ENCODE measurements at places on chromosomes 16 and 17. TPM values are rescaled to one million over a fixed set of nuclear protein-coding genes. Genes with fewer than 3 reads are reported as not detected.

GRCh38 chr16:49472598-49472997 lies 99.0 kb downstream of the C16orf78 start:
- no peak for DNase-seq

DNA sequence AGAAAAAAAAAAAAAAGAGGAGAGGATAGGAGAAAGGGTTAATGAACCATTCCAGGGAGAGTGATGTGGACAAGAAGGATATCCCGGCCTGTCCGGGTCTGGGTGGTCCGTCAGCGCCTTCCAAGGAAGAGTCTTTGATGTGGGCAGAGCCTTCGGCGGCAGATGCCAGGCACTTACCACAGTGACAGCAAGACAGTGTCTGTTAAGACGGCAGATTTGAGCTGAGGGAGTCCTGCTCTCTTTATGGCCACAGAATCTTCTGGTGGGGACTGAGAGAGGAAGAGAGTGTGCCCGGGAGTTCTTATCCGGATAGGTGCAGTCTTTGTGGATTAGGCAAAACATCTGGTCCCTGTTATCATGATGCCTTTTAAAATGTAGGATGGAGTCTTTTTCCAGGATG lies 95.2 kb downstream of the ZDHHC7 start:
- DNase-seq = no peak

GRCh38 chr16:89366561-89367537 lies 123.5 kb downstream of the ANKRD11 start:
- DNase-seq = no peak

- DNase-seq = no peak
Measured at GRCh38 chr16:8585857-8586256, 4.5 kb downstream of the TMEM114 start.

Gene TMEM88
- 0.65 TPM for total RNA-seq

GRCh38 chr17:45951941-45952340 lies 47.1 kb upstream of the STH start:
- no peak for DNase-seq

GRCh38 chr16:10219742-10220141 lies 37.5 kb upstream of the GRIN2A start:
- no peak for DNase-seq

GRCh38 chr17:64135000-64135399 lies 5.1 kb upstream of the ERN1 start:
- no peak for DNase-seq

Gene TMEM97
- 17.9 TPM for total RNA-seq

Gene ZPBP2
- not detected for total RNA-seq

GRCh38 chr16:87823181-87823929 lies 46.0 kb downstream of the SLC7A5 start:
- peak; percentile 2 for DNase-seq

DNA sequence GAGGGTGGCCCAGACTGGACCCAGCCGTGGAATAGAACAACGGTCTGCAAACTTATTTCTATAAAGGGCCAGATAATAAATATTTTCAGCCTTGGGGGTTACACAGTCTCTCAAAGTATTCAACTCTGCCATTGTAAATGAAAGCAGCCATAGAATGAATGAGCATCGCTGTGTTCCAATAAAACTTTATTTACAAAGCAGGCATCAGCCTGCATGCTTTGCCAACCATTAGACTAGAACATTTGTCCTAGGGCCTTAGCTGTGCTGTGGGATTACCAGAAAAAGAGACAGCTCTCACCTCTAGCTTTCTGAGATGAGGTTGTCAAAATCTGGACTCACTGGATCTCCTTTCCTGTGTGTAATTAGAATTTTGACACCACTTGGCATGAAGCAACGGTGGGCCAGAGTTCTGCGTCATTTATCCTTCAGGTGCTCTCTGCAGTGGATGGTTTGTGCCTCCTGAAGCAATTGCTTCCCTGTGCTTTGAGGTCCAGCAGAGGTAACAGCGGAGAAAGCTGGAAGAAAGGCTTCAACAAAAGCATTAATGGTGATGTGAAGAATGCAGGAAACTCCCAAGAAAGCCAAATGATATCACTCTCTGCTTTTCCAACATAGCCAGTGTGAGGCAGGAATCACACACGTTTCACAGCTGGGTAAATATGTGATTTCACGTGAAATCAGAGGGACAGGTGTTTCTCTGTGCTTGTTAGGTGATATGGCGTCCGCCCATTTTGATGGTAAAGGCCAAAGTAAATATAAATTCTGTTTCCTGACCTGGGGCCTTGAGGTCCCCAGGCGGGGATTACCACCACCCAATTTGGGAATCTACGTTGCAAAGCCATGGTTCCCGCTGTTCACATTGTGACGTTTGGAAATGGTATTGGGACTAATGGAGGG lies 148.4 kb downstream of the PITPNC1 start:
- no peak for DNase-seq

Gene USP43
- 10.3 TPM for total RNA-seq

- DNase-seq = no peak
Measured at GRCh38 chr17:39836117-39836516, 28.0 kb downstream of the IKZF3 start.

GRCh38 chr16:70746708-70747424 lies 54.1 kb downstream of the VAC14 start:
- peak; percentile 96 for DNase-seq

GRCh38 chr17:13120864-13121263 lies 103.0 kb upstream of the ELAC2 start:
- no peak for DNase-seq

GRCh38 chr17:58577696-58578095 lies 63.3 kb upstream of the MTMR4 start:
- peak; percentile 50 for DNase-seq

DNA sequence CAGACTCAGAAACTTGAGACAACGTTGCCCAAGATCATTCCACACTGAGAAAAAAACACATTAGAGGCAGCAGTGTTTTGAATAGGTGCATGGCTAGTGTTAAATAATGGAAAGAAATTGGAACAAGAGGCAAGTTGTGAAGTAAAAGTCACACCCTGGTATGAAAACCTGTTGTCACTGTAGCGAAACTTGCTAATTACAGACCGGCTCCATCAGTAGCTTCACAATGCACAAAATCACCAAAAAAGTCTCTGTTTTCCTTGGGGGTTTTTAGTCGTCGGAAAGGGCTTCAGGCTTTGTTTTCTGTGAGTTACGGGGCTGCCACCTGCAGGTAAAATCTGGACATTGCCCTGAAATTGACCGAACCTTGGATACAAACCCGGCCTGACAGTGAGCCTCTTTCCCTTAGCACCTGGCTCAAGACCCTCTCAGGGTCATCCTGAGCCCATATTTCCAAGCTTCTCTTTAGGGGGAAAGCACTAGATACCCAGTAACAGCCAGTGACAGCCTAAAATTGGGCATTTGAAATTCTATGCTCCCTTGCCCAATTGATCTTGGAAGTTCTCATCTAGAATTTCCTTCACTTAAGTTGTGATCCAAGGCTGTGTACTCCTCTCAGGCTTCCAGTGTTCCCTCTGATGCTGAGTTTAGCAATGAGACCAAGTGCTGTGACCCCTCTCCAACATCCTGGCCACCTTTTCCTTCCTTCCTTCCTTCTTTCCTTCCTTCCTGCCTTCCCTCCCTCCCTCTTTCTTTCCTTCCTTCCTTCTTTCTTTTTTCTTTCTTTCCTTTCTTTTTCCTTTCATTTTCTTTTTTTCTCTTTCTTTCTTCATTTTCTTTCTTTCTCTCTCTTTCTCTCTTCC lies 7.2 kb upstream of the GRB2 start:
- peak; percentile 58 for DNase-seq

GRCh38 chr17:40317345-40317873 lies 8.4 kb downstream of the RARA start:
- DNase-seq = peak; percentile 47

- DNase-seq = peak; percentile 13
Measured at GRCh38 chr17:52170963-52171572, 12.6 kb upstream of the CA10 start.

GRCh38 chr16:57669476-57670162 lies 1.5 kb downstream of the ADGRG3 start:
- DNase-seq = no peak

- no peak for DNase-seq
Measured at GRCh38 chr17:8586766-8587165, 43.8 kb downstream of the MYH10 start.

- peak; percentile 51 for DNase-seq
Measured at GRCh38 chr16:28182183-28182582, 29.6 kb downstream of the XPO6 start.

Gene KRTAP3-1
- total RNA-seq = not detected

DNA sequence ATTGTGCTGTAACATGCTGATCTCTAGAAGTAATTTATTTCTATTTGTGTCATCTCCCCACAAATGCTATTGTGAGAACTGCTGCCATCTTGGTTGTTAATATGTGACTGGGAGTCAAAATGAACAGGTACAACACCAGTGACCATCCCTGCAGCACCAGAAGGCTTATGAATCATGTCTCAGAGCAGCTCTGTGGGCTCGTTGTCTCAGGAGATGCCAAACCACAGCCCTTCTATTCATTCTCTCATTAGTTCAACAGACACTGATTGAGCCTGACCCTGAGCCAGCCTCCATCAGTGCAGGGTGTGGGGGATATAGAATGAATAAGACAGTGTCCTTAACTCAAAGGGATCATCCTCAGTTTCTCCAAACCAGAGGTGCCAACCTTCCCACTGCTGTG lies 92.5 kb downstream of the UTP18 start:
- no peak for DNase-seq

DNA sequence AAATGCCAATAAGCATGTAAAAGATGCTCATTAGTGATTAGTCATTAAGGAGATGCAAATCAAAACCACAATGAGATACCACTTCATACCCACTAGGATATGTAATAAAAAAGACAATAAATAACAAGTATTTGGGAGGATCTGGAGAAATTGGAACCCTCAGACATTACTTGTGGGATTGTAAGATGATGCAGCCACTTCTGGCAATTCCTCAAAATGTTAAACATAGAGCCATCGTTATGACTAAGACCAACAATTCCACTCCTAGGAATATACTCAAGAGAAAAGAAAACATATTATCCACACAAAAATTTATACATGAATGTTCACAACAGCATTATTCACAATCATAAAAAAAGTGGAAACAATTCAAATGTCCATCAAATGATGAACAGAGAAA lies 336.2 kb upstream of the PMFBP1 start:
- no peak for DNase-seq

- peak; percentile 15 for DNase-seq
Measured at GRCh38 chr16:19086322-19087199, 19.1 kb downstream of the COQ7 start.

DNA sequence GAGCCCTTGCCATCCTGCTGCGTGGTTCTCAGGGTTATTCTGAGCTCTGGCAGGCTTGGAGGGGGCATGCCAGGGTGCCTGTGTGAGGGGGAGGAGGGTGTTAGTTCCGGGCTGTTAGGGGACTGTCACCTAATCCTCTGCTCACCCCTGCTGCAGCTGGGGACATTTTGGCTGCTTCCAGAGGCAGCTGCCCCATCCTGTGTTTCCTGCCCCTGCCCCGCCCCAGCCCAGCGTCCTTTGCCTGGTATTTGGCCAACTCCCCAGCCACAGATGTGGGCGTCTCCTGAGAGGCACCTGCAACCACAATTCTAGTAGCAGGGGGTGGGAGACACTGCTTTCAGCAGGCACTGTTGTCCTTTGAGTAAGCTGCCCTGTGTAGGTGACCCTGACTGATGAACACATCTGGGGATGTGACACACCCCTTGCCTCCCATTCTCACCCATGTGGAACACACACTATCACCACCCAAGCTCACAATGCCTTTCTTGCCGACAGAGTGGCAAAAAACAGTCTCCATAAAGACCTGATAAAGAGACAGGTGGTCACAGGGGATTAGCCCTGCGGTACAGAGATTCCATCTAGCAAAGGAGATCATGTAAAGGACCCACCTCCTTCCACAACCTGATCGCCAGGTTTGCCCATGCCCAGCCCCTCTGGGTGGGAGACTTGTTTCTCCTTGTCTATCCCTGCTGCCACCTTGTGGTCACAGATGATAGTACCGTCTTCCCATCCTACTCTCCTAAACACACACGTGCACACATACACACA lies at the start of gene CHRNE:
TSS of gene CHRNE (minus strand) at position 48 of the 768 bp plus-strand sequence. CDS start at position 13, 35 bp downstream.
- DNase-seq = peak; percentile 81

- DNase-seq = no peak
Measured at GRCh38 chr16:74291577-74292208, 4.9 kb upstream of the PSMD7 start.

DNA sequence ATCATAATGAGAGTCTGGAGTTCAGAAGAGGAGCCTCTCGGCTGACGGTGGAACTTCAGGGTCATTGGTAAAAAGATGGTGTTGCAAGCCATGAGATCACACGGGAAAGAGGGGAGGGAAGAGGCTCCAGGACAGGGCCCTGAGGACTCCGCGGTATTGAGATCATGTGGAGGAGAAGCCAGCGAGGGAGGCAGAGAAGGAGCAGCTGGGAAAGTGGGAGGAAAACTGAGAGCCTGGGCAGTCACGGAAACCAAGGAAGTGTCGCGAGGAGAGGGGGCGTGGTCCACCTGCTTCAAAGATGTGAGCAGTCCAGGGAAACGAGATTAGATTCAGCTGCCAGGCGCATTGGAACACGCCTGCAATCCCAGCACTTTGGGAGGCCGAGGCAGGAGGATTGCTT lies 27.7 kb upstream of the SBK1 start:
- DNase-seq = peak; percentile 61

Gene WNK4
- 9.7 TPM for total RNA-seq

Gene KRT39
- total RNA-seq = not detected

- DNase-seq = peak; percentile 71
Measured at GRCh38 chr17:76727745-76728456, 1.3 kb downstream of the METTL23 start.

GRCh38 chr17:65556014-65556909 lies 5.2 kb downstream of the AXIN2 start:
- DNase-seq = peak; percentile 30

- DNase-seq = no peak
Measured at GRCh38 chr17:74305865-74306654, 20.0 kb upstream of the KIF19 start.

Data from renal cortical epithelial cell (primary cell).